ENCODE measurements at places on chromosomes 2 and 18. TPM values are rescaled to one million over a fixed set of nuclear protein-coding genes. Genes with fewer than 3 reads are reported as not detected.
A peak's percentile ranks its signal among the peaks of the same experiment; 100 is the strongest.

Gene LRATD1
- total RNA-seq = 3.6 TPM

Gene CSRNP3
- total RNA-seq = 28.4 TPM

Gene HMSD
- total RNA-seq = 10.0 TPM

Gene STPG4
- total RNA-seq = 0.26 TPM

- no peak overlapping the region for H3K4me3 ChIP-seq
- no peaks in the 10 kb centered on the region for H3K36me3 ChIP-seq
- no peak for DNase-seq
Observed at GRCh38 chr18:43222501-43222900, 54.8 kb downstream of the SYT4 start.

Gene NEMP2
- 9.8 TPM for total RNA-seq

- H3K4me1 ChIP-seq = no peaks in the 10 kb centered on the region
- H3K27me3 ChIP-seq = no peaks in the 10 kb centered on the region
- no peak for DNase-seq
- H3K27ac ChIP-seq = no peak overlapping the region
- no peak overlapping the region for H3K4me3 ChIP-seq
- peaks cover 16% of the 10 kb centered on the region for H3K36me3 ChIP-seq
Observed at GRCh38 chr2:224835405-224835804, 119.2 kb upstream of the CCDC195 start.

- no peaks in the 10 kb centered on the region for H3K27me3 ChIP-seq
- no peaks in the 10 kb centered on the region for H3K4me1 ChIP-seq
- no peak overlapping the region for H3K27ac ChIP-seq
- H3K4me3 ChIP-seq = no peak overlapping the region
- no peak for DNase-seq
Observed at GRCh38 chr2:137211761-137212160, 446.4 kb downstream of the THSD7B start.

- peaks cover 6% of the 10 kb centered on the region for H3K4me1 ChIP-seq
- no peaks in the 10 kb centered on the region for H3K36me3 ChIP-seq
- H3K4me3 ChIP-seq = no peak overlapping the region
- no peak overlapping the region for H3K27ac ChIP-seq
Observed at GRCh38 chr2:74019516-74019915, 34.8 kb downstream of the TET3 start.

GRCh38 chr2:95296011-95296410 is 1.1 kb upstream of the KCNIP3 start:
- no peaks in the 10 kb centered on the region for H3K27me3 ChIP-seq
- H3K36me3 ChIP-seq = no peaks in the 10 kb centered on the region
- no peak overlapping the region for H3K4me3 ChIP-seq
- H3K4me1 ChIP-seq = peaks cover 8% of the 10 kb centered on the region

DNA sequence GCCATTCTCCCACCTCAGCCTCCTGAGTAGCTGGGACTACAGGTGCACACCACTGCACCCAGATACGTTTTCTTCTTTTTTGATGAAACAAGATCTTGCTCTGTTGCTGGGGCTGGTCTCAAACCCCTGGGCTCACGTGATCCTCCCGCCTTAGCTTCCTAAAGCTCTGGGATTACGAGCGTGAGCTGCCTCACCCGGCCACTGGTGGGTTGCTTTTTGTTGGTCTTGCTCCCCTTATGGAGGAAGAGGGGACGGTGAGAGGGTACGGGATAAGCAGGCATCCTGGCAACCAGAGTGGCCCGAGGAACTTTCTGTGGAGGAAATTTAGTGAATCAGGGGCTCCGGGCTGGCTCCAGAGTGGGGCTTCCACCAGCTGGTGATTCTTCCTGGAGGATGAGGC is 222.3 kb downstream of the HDAC4 start:
- H3K4me1 ChIP-seq = peaks cover 13% of the 10 kb centered on the region
- H3K4me3 ChIP-seq = no peak overlapping the region
- H3K36me3 ChIP-seq = peaks cover 48% of the 10 kb centered on the region
- DNase-seq = no peak
- H3K27me3 ChIP-seq = no peaks in the 10 kb centered on the region

Gene AQP12B
- not detected for total RNA-seq

DNA sequence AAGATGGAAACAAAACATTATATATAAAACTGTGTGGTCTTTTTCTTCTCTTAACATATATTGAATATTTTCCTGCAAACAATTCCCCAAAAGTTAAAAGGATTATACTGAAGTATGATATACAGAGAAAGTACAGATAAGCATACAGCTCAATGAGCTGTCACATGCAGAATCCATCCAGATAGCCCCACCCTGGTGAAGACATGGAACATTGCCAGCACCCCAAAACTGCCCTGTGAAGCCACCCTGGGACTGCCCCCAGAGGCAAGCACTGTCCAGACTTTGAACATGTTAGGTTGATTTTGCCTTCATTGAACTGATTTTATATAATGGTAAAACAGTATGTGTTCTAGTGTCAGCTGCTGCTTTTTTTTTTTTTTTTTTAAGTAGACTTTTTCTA is 112.3 kb upstream of the IL1R2 start:
- H3K36me3 ChIP-seq = peaks cover 18% of the 10 kb centered on the region
- H3K4me1 ChIP-seq = no peaks in the 10 kb centered on the region
- DNase-seq = no peak
- no peaks in the 10 kb centered on the region for H3K27me3 ChIP-seq

Gene OTOF
- 0.19 TPM for total RNA-seq

Gene DCDC2C
- not detected for total RNA-seq

Gene RNU2-63P
- total RNA-seq = 24.6 TPM

- no peaks in the 10 kb centered on the region for H3K27me3 ChIP-seq
- no peaks in the 10 kb centered on the region for H3K36me3 ChIP-seq
- H3K27ac ChIP-seq = peak overlapping the region; percentile 66
- no peak overlapping the region for H3K4me3 ChIP-seq
- H3K4me1 ChIP-seq = peaks cover 65% of the 10 kb centered on the region
Observed at GRCh38 chr18:8791171-8791651, 85.9 kb downstream of the MTCL1 start.

GRCh38 chr2:189129971-189130370 is 49.6 kb downstream of the COL5A2 start:
- H3K36me3 ChIP-seq = peaks cover 6% of the 10 kb centered on the region
- H3K27me3 ChIP-seq = no peaks in the 10 kb centered on the region
- H3K4me1 ChIP-seq = peaks cover 6% of the 10 kb centered on the region
- no peak overlapping the region for H3K27ac ChIP-seq

Gene ZNF804A
- 0.41 TPM for total RNA-seq

Gene APOB
- 0.09 TPM for total RNA-seq

Gene MC2R
- total RNA-seq = not detected

- peaks cover 7% of the 10 kb centered on the region for H3K4me1 ChIP-seq
- H3K27me3 ChIP-seq = no peaks in the 10 kb centered on the region
- peak overlapping the region; percentile 73 for H3K27ac ChIP-seq
- DNase-seq = no peak
- H3K36me3 ChIP-seq = no peaks in the 10 kb centered on the region
- no peak overlapping the region for H3K4me3 ChIP-seq
Observed at GRCh38 chr2:107197594-107198294, 311.8 kb upstream of the ST6GAL2 start.

DNA sequence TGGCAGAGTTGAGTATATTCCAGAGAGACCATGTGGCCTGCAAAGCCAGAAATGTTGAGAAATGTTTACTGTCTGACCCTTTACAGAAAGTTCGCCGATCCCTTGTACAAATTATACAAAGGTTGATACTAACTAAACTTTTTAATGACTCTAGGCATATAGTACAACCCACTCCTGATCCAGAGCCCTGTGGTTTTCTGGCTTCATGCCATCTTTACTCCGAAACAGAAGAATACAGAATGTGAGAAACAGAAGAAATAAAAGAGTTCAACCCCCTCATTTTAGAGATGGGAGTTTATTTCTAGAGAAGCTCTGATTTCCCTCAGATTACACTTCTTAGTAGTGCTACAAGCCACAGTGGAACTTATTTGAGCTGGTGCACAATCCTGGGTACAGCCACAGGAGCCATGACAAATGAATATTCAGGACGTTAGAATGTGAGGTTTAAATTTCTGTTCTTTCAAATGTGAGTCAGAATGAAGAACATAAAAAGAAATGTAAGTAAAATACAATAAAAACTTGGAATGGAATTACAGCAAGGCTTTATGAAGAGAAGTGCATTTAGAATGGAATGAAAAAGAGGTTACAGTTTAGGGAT is 38.0 kb upstream of the SMCHD1 start:
- H3K4me1 ChIP-seq = peaks cover 13% of the 10 kb centered on the region
- no peak for DNase-seq
- no peak overlapping the region for H3K4me3 ChIP-seq
- H3K27me3 ChIP-seq = no peaks in the 10 kb centered on the region
- no peak overlapping the region for H3K27ac ChIP-seq
- H3K36me3 ChIP-seq = peaks cover 12% of the 10 kb centered on the region

DNA sequence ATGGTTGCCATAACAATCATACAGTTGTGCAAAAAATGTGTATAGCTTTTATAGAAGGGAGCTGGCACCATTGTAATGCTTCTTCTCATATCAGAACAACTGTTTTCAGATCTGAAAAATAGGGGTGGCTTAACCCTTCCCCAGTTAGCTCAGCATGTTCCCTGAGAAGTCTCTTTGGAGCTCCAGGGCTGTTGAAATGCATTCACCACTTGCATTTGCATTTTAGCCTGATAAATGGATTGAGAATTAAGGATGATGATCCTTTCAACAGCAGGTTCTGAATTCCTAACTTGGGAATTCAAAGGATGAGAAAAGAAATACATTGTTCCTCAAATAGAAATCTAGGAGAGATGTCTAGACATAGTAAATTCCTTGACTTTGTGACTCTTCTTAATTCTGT is 181.7 kb upstream of the ALPP start:
- H3K36me3 ChIP-seq = peaks cover 29% of the 10 kb centered on the region
- no peaks in the 10 kb centered on the region for H3K27me3 ChIP-seq
- H3K27ac ChIP-seq = no peak overlapping the region

Gene STAT4
- total RNA-seq = 1.0 TPM

DNA sequence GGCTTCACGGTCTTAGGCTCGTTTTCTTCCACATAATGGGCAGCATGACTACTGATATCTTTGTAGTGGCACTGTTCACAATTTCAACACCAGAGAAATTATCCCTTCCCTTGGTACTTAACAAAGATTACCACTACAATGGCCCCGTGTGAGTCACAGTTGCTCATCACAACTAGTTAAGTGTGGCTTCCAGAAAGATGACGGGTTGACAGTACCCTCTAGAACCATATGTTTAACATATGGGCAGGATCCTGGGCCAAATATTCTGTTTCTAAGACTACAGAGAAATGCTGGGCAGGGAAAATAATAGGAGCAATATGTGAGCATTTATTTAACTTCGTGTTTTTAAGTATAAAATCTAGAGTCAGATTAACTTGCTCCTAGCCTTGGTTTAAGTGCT is 780.1 kb upstream of the LINC00305 start:
- DNase-seq = no peak
- H3K4me3 ChIP-seq = no peak overlapping the region

Gene APLF
- 6.9 TPM for total RNA-seq

- no peak for DNase-seq
- no peak overlapping the region for H3K27ac ChIP-seq
- peaks cover 23% of the 10 kb centered on the region for H3K36me3 ChIP-seq
Observed at GRCh38 chr18:76463358-76463757, 31.7 kb downstream of the ZNF516 start.

DNA sequence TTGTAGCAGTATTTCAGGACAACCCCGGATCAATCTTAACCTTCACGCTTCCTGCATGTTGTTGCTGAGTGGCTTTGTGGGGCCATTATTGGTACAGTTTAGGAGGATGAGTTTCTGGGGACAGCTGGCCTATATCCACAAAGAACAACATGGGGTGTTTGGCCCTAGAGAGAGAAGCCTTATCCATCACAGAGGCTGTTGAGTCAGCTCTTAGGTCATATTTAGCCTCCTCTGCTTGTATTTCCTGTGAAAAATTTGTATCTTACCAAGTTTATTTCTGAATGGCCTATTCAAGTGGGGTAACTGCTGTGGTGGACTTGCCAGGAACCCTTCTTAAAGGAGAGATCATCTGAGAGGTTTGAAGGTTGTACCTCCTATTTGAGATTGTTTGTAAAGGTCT is 77.6 kb downstream of the MAP4K4 start:
- peaks cover 82% of the 10 kb centered on the region for H3K4me1 ChIP-seq
- H3K36me3 ChIP-seq = no peaks in the 10 kb centered on the region
- no peak overlapping the region for H3K4me3 ChIP-seq

Gene SERPINB3
- total RNA-seq = not detected

Gene SULT1C2
- total RNA-seq = 0.19 TPM

Gene ELP2
- 80.4 TPM for total RNA-seq

DNA sequence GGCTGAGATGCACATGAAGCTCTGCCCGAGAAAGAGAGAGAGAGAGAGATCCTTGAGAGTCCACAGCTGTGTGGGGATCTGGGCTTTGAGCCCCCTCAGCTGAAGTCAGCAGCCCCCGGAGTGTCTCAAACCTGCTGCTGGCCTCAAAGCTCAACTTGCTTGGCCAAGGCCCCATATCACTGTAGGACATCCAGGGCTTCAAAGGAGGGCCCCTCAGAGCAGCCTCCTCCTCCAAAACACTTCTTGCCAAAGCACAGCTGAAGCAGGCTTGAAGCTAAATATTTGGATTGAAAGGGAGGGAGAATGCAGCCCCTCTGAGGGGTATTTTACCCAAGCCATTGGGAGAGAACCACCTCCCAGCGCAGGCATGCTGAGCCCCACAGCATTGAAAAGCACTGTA is 357.6 kb downstream of the OSR1 start:
- DNase-seq = no peak
- H3K4me3 ChIP-seq = no peak overlapping the region
- H3K4me1 ChIP-seq = no peaks in the 10 kb centered on the region
- no peaks in the 10 kb centered on the region for H3K27me3 ChIP-seq
- no peaks in the 10 kb centered on the region for H3K36me3 ChIP-seq
- H3K27ac ChIP-seq = no peak overlapping the region

GRCh38 chr18:9700261-9700796 is 7.8 kb upstream of the RAB31 start:
- H3K36me3 ChIP-seq = no peaks in the 10 kb centered on the region
- no peak overlapping the region for H3K4me3 ChIP-seq
- no peak overlapping the region for H3K27ac ChIP-seq
- peaks cover 2% of the 10 kb centered on the region for H3K27me3 ChIP-seq
- H3K4me1 ChIP-seq = no peaks in the 10 kb centered on the region

DNA sequence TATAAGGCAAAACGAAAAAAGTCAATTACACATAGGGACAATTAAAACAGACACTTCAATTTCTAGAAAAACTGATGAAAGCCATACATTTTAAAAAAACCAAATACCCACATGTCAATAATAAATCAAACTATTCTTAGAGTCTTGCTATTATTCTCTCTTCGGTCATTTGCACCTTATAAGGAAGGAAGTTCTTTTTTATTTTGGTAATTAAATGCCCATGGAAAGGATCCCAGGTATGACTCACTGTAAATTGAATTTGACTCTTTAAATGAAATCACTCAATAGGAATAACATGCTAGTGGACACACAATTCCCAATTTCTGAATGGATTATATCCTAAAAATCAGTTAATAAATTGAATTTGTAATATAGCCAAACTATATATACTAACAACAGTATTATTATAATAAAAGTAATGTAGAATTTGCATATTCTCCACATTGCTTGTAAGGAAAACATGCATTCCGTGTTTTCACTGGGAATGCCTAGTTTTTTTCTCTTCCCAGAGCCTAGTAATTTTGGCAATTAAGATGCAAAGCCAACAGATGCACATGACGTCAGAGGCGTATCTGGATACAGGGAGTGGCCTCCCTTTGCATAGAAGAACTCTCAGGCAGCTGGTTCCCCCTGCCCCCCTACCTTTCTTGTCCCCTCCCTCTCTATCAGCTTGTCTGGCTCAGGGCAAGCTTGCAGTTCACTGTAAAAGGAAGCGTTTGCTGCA is 153.5 kb upstream of the PGAP1 start:
- H3K27ac ChIP-seq = no peak overlapping the region
- no peak for DNase-seq
- H3K4me3 ChIP-seq = no peak overlapping the region

Gene CAVIN2
- total RNA-seq = not detected
